ENCODE measurements at places on chromosomes 16 and 17.

- DNase-seq, result no peak
These were observed 40.6 kb downstream of the GOSR1 start for GRCh38 chr17:30517786-30518185.

DNA sequence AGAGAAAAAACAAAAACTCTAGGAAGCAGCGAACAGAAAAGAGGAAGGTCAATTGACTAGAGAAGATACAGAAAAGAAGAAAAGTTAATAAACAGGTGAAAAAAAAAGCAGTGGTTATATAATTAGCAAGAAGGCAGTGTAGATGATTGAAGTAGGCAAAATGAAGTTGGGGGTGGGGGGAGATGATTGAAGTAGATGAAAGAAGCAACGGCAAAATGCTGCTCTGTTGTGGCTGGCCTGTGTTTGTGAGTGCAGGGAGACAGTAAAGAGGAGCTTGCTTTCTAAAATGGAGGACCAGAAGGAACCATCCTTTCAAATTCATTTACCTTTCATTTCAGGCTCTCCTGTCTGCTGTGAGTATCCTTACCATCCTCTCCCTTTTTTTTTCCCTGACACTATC is 3.6 kb downstream of the EVI2B start:
- DNase-seq, result no peak

GRCh38 chr17:31457391-31458234 is 66.1 kb downstream of the RAB11FIP4 start:
- no peak for DNase-seq

- no peak for DNase-seq
These were observed 87.8 kb downstream of the CYB561 start for GRCh38 chr17:63358111-63358839.

- no peak for DNase-seq
These were observed 1.7 kb downstream of the ANKRD40CL start for GRCh38 chr17:50765454-50766221.

DNA sequence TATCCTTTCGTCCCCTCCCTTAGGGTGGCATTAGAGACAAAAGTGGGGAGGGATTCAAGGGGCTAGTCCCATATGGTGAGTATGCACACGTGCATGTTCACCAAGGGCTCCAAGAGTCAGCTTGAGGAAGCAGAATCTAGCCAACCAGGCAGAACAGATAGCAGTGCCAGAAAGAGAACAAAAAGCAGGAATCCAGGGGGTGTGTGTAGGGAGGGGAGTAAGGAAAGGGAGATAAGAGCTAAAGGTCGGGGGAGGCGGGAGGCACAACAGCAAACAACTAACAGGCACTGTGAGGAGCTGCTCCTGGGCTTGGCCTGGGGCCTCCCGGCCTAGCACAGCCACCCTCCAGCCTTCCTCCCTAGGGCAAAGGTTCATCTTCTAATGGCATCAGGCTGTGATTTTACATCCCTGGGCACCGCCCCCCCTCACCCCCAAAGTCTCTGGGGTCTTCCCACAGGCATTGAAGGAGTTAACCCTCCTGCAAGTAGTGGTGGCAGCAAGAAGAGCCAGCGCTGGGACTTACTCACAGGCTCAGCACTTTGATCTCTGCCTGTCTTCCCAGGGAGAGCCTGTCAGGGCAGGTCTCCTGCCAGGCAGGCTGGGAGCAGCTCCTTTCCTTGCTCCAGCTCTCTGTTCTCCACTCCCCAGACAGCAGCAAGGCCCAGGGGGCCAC is 12.4 kb upstream of the SUPT4H1 start:
- no peak for DNase-seq

GRCh38 chr17:76635039-76635438 is 8.5 kb downstream of the ST6GALNAC1 start:
- no peak for DNase-seq

GRCh38 chr16:82108100-82108499 is 61.9 kb downstream of the MPHOSPH6 start:
- DNase-seq, result no peak

- no peak for DNase-seq
These were observed 90.9 kb downstream of the GAS7 start for GRCh38 chr17:10107316-10108165.

DNA sequence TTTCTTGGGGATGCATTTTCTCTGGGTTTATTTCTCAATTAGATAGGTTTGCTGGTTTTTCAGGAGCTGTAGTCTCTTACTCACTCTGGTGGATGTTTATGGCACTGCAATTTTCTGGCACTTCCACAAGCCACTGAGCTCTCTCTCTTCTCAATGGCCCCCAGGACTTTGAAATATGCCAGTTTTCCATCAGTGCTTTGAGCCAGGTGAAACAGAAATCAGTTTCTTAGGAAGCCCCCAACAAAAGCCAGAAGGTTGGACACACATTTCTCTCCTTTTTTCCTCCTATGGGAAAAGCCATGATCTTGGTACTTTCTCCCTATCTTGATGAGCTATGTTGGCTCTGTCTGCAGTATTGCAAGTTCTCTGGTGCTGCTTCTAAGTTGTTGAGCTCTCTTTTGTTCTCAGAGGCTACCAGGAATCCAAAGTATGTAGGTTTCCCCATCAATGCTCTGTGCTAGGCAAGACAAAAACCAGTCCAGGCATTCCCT is 90.7 kb upstream of the SMIM36 start:
- DNase-seq, result peak; percentile 37

DNA sequence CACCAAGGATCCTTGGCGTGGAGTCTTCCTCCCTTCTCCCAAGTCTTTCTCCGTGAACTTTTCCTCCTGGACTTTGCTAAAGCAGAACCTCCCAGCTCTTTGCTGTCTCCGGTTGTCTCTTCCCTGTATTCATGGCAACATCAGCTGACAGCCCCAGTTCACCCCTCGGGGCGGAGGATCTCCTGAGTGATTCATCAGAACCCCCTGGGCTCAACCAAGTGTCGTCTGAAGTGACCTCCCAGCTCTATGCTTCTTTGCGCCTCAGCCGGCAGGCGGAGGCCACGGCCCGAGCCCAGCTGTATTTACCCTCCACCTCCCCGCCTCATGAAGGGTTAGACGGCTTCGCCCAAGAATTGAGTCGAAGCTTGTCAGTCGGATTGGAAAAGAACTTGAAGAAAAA is 943 bp downstream of the CNTROB start:
- DNase-seq, result peak; percentile 66

DNA sequence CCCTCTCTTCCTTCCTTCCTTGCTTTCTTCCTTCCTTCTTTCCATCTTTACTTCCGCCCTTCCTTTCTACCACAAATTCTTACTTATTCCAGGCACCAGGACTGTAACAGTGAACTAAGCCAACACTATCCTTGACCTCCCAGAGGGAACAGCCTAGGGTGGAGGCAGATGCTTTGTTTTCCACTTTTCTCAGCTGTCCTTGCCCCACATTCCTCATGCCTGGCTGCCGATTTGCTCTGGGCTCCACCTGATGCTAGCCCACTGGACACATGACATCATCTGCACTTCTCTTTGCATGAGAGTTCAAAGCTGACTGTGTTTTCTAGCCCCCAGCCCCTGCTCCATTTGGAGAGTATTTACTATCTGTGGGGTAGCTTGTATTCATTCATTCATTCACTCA is 283.0 kb downstream of the MAF start:
- no peak for DNase-seq

- DNase-seq, result peak; percentile 53
These were observed 443 bp downstream of the CSNK2A2 start for GRCh38 chr16:58197314-58198012.

GRCh38 chr16:35510701-35511100 is 2051.3 kb downstream of the TP53TG3F start:
- DNase-seq, result no peak

DNA sequence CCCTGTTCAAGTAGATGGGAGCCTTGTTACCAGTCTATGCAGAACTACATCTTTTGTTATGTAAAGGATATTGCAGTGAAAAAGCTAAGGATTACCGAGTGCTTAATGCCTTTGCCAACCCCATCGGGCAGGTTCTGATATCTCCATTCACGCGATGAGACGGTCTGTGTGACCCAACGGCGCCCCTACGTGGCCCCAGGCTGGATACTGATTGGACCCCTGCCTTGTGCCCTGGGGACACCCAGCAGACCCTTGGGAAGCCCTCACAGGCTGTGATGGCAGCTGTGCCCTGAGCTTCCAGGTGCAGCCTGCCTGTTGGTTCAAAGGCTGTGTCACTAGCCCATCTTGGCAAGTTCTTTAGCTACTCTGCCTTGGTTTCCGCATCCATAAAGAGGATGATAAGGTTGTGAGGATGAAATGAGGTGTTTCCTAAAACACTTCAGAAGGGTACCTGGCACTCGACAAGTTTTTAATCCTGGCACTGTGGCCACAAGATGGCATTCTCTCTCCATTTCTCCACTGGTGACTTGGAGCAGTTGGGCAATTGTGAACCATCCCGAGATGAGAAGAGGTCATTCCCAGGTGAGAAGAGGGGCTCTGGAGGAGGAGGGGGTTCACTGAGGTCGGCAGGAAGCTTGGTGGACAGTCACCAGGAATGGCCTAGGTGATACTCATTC is 33.6 kb downstream of the HAPSTR1 start:
- no peak for DNase-seq

GRCh38 chr17:42101513-42102292 is 3.4 kb upstream of the ZNF385C start:
- peak; percentile 87 for DNase-seq

GRCh38 chr17:6380915-6381438 is 53.9 kb downstream of the AIPL1 start:
- no peak for DNase-seq

GRCh38 chr17:1515640-1516387 is 598 bp downstream of the INPP5K start:
- peak; percentile 85 for DNase-seq

DNA sequence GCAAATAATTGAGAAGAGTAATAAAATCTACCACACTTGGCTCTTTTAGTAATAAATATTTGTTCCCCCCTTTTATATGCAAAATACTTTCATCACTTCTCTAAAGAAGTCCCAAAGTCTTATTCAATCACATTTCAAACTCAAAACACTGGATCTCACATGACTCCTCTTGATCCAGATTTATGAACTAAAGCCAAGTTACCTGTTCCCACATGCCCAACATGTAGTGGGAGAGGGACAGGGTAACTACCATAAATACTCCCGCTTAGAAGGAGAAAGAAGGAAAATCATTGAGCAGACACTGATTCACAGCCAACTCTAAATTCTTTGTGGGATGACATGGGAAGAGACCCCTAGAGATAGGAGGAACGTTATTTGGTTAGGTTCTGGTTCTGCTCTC is 64.9 kb upstream of the PMFBP1 start:
- DNase-seq, result no peak

DNA sequence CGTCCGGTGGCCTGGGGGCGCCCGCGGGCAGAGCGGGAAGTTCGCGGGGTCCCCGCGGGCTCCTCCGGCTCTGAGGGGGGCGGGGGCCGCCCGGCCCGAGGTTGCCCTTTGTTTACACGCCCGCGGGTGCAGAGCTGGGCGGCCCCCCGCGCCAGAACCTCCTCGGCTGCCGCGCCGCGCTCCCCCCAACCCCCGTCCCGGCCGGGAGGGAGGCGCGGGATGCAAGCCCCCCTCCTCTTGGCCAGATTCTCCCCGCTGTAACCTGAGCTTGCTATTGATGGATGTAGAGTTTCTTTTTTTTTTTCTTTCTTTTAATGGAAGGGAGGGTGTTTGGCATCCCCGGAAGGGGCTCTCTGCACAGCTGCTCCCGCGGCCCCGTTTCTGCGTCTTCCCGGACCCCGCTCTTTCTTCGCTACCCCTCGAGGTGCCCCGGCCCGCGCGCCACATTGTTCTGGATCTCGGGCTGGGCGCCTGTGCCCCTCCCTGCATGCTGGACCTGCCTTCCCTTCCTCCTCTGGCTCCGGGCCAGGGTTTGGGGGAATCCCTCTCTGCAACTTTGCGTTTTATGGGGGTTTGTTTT is 646 bp downstream of the CBX2 start:
- no peak for DNase-seq

- DNase-seq, result no peak
These were observed 387.1 kb upstream of the TNRC6C start for GRCh38 chr17:77571155-77571981.

- no peak for DNase-seq
These were observed 317.8 kb downstream of the RBFOX1 start for GRCh38 chr16:7650431-7650830.

- no peak for DNase-seq
These were observed 22.1 kb downstream of the SPACA3 start for GRCh38 chr17:33013596-33014375.

GRCh38 chr16:23502466-23502865 is 7.8 kb downstream of the GGA2 start:
- no peak for DNase-seq

DNA sequence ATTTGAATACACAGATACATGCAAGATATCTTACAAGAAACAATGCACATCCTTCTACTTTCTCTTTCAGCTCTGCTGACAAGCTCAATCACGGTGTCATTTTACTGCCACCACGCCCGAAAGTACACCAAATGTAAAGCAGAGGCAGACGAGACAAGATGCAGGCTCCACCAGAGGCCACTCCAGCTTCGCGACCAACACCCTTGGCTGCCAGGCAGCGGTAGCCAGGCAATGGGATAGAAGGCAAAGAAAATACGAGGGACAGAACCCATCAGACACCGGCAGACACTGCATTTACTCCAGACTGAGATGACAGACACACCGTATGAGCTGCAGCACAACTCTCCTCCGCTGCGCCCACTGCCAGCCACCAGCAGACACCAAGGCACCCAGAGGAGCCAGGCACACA is 41.0 kb downstream of the USP22 start:
- DNase-seq, result no peak

DNA sequence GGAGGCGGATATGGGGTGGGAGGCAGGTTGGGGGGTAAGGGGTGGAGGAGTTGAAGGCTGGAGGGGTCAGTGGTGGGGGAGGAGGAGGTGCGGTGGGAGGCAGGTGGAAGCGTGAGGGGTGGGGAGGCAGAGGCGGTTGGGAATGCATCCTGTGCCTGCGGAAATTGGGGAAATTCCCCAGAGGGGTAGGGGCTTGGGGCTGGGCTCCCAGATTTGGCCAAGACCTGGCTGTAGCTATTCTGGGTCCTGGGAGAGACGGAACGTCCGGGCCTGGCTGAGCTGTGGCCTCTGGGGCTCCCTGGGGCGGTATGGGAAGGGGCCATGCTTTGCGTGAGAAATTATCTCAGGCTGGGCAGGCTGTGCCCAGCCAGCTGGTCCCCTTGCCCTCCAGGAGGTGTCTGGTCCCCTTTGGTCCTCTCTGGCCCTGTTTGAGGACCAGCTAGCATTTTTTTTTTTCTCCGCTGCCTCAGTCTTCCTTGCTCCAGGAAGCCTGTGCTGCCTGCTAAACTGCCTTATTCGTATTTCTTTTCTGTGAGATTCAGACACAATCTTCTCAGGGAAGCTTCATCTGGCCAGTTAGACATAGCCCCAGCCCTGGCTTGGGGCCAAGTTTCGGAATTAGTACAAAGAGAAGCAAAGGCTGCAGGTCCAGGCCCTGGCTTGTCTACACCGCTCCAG is 7.3 kb upstream of the TRPV2 start:
- DNase-seq, result peak; percentile 85

GRCh38 chr17:44745301-44745700 is 13.5 kb upstream of the ADAM11 start:
- DNase-seq, result no peak
